ENCODE measurements at places on chromosomes 4 and X.

- DNase-seq, result no peak
Measured at GRCh38 chr4:123919576-123920098, 523.0 kb downstream of the SPRY1 start.

DNA sequence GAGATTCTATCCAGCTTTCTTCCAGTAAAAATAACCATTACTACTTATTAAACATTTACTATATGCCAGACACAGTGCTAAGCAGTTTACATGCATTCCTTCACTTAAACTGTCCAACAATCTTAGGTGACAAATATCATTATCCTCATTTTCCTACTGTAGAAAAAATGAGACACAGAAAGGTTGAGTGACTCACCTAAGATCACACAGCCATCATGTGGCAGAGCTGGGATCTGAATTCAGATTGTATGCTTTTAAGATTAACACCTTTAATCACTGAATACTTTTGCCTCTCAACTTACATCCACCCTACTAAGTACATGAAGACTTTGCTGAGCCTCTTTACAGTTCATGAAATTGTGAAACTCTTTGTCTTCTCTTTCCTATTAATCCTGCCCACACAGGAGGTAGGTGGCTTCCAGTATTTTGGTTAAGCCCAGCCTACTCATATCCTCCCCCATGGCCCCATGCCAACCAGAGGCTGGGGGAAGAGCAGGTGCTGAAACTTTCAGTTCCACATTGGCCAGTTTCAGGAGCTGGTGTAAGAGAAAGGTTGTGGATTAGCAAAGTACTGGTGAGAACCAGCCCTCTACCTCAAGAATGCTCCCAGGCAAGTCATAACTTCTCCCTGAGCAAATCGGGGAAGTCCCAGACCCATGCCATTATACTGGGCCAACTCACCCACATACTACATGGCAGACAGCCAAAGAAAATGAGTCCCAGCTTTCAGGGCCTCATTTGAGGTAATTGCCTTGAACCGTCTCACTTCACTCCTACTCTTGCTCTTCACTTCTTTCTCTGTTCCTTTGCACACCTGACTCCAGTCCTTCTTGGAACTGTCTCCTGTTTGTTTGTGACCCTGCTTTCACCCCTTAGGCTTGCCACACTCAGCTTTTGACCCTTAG, 211.1 kb downstream of the GUCY2F start:
- peak; percentile 7 for DNase-seq

- DNase-seq, result no peak
Measured at GRCh38 chrX:150410513-150410912, 47.4 kb downstream of the MAMLD1 start.

DNA sequence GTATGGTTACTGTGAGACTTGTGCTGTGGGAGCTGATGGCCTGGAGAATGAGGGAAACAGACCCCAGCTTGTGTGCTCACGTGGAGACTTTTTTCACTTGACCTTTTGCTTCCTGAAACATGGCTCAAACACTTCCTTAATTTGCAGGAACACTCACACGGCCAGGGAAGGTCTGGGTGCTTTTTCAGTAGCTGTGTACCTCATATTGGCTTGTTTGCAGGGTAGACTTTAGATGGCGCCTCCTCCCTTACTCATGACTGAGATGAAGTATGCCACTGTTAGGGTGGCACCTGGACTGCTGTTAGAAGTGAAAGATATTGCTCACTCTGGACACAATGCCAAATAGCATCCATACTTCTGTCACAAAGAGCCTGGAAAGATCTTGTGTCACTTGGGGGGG, 75.7 kb upstream of the WDR1 start:
- no peak for DNase-seq

GRCh38 chrX:39338583-39338982, 537.3 kb downstream of the MID1IP1 start:
- DNase-seq, result no peak

- DNase-seq, result no peak
Measured at GRCh38 chr4:59339631-59340030, 1860.5 kb upstream of the ADGRL3 start.

GRCh38 chrX:10903523-10903922, 207.6 kb upstream of the HCCS start:
- DNase-seq, result no peak

- DNase-seq, result no peak
Measured at GRCh38 chr4:48504352-48504751, 14.3 kb downstream of the ZAR1 start.

- DNase-seq, result no peak
Measured at GRCh38 chr4:3441501-3442459, at the start of gene HGFAC. Gene HGFAC, plus strand, starts transcription at chr4:3441968. Its CDS starts 34 bp downstream, at chr4:3442002.

- no peak for DNase-seq
Measured at GRCh38 chr4:71749008-71749594, 34.8 kb downstream of the GC start.

DNA sequence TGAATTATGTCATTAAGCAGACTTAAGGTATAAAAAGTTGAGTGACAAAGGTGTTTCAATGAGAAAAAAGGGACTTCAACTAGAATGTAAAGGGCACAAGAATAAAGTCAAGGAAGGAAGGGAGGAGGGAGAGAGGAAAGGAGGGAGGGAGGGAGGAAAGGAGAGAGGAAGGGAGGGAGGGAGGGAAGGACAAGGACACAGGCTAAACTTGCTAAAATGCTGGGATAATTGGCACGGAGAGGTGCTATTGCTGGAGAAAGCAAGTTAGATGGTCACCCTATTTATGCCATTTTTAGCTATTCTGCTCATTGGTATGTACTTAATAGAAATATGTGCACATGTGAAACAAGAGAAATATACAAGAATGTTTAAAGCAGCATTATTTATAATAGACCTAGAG, 44.9 kb upstream of the SPP1 start:
- DNase-seq, result no peak

GRCh38 chr4:62250100-62250499, 1050.0 kb downstream of the ADGRL3 start:
- no peak for DNase-seq

DNA sequence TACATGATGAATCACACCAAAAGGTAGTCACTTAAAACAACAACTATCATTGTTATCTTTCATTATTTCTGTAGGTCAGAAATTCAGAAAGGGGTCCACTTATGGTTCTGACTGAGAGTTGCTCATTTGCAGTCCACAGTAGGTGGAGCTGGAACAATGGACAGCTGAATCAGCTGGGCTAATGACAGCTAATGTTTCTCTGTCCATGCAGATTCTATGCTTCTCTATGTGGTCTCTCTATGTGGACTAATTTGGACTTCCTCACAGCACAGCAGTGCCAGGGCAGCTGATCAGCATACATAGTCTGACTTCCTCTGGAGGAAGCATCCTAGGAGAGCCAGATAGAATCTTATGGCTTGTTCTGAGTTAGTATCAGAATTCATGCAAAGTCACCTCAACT, 131.7 kb upstream of the INTU start:
- DNase-seq, result no peak
